ENCODE measurements at places on chromosomes 2 and 18.

- DNase-seq: no peak
These were observed 8.0 kb downstream of the ME2 start for GRCh38 chr18:50886929-50887328.

GRCh38 chr18:75827751-75828287 lies 400.3 kb upstream of the SMIM21 start:
- DNase-seq: no peak

DNA sequence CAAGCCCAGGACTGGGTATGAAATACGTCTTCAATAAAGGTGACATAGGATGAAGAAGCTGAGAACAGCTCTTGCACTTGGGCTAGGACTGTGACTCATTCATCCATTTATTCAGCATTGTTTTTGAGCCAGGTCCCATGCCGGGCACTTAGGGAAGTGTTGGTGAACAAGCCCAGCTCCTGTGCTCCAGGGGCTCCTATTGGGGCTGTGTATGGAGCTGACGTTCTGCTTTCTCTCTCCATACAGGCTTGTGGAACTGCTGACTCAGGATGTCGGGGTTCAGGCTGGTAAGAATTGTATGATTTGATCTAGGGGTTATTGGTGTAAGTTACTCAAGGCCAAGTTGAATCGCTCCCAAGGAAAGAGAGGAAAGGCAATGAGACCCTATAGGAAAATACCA lies 24.0 kb downstream of the MYO7B start:
- no peak for DNase-seq

DNA sequence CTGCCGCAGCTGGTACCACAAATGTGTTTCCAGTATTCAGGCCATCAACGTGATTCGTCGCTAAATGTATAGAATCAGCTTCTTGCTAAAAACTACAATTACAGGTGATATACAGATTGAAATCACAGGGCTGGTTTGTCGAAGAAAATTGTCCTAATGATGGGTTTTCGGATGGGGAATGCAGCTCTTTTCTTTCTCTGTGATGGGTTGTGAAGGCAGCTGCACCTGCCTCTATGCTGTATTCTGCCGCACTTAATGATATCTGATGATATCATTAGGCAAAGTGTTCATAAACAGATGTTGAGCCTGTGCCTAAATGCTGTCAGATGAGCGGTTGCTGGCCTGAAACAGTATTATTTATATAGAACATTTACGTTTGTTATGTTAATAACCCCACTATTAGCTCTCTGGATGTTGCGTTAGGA lies 218.1 kb downstream of the ARHGAP15 start:
- no peak for DNase-seq

GRCh38 chr2:78910376-78910775 lies 115.1 kb upstream of the REG3G start:
- DNase-seq: no peak

DNA sequence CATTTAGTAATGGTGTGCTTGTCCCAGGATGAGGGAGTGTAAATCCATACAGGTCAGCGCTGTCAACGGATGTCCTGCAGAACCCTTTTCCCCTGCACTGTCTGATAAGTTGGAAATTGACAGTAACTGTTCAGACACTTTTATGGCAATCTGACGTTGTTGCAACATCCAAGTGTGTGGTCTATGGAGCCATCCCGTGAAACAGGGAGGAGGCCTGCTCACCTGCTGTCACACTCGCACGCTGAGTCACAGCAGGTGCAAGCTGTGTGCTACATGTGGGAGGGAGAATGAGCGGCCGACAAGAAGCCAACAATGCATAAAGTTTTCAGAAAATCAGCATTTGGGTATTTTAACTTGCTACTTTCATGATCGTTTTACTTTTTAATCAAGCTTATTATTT lies 43.7 kb upstream of the RMDN2 start:
- no peak for DNase-seq

GRCh38 chr18:23377669-23378301 lies 75.3 kb upstream of the RIOK3 start:
- no peak for DNase-seq

DNA sequence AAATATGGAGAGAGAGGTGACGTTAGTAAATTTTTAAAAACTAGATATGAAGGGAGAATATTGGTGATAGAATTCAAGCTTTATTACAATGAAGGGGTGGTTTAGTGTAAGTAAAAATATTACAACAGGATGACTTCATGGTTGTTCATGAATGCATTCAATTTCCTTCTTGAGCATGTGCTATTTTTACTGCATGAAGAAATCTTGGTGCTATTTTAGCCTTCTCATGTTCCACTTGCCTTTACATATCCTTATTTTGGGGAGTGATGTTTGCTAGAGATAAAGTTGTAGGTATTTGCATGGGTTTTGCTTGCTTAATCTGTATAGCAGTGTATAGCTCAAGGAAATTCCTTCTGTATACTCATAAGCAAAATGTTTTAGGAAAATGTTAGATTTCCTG lies 195.0 kb upstream of the MMADHC start:
- no peak for DNase-seq

- DNase-seq: no peak
These were observed 76.9 kb downstream of the MYO1B start for GRCh38 chr2:191321861-191322662.

- DNase-seq: no peak
These were observed 471.9 kb upstream of the HS6ST1 start for GRCh38 chr2:128790541-128791001.

DNA sequence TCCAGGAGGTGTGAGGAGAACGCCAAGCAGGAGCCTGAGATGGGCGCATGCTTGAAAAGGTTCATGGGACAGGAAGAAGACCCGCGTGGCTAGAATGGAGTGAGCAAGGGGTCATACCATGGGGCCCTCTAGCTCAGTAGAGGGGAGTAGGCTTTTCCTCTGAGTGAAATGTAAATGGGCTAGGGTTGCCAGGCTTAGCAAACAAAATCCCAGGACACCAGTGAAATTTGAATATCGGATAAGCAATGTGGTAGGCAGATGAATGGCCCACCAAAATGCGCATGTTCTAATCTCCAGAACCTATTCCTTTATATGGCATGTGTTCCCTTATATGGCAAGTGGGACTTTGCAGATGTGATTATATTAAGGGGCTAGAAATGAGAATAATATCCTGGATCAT lies 174.1 kb upstream of the CCDC68 start:
- DNase-seq: no peak

- DNase-seq: no peak
These were observed 172.8 kb upstream of the SESTD1 start for GRCh38 chr2:179437430-179437829.

DNA sequence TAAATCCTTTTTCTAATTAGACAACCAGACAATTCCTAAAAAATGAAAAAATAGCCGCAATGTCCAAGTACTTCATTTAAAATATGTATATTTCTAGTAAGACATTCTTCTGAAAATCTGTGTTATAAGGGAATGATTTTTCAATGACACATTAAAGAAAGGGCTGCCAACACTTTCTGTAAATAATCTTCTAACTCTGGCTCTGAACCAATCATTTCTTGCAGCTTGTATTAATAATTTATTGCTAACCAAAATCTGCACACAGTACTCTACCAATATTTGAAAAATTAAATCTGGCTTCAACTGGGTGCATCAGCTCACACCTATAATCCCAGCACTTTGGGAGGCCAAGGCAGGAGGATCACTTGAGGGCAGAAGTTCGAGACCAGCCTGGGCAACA lies 8.3 kb downstream of the NFU1 start:
- DNase-seq: no peak

DNA sequence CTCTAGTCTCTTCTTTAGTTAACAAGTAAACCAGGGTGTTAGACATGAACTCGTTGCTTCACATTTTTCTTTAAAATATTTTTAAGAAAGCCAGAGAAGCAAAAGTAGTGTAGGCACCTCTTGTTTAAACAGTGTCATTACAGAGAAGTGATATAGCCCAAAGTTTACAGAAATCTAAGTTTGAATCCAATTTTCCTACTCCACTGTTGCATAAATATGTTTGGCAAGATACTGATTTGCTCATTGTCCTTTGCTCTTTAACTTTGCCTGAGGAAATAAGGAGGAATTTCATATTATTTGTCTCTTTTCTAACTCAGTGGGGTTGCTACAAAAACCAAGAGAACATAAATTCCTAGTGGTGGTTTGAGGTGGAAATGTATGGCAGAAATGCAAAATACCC lies 81.1 kb downstream of the PAX3 start:
- DNase-seq: no peak

DNA sequence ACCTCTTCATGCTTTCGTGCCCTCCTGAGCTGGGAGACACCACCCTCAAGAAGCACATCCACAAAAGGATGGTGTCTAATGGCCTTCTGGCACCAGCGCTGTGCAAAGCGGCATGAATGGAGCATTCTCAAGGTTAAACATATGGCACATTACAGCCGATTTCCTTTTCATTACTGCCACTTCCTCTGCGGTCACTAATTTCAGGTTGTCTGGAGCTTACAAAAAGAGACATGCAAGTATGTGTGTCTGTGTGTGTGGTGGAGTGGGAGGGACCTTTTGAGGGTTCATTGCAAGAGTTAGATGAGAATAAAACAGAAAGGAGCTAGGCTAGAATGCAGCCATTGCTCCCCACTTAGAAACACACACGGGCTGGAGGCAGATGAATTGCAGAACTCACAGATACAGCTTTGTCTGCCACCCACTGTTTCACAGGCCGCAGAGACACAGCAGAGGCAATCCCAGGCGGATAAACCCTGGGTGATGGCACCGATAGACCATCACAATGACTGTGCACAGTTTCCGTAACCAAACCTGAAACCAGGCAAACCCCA lies 76.0 kb downstream of the TGIF1 start:
- peak; percentile 3 for DNase-seq

DNA sequence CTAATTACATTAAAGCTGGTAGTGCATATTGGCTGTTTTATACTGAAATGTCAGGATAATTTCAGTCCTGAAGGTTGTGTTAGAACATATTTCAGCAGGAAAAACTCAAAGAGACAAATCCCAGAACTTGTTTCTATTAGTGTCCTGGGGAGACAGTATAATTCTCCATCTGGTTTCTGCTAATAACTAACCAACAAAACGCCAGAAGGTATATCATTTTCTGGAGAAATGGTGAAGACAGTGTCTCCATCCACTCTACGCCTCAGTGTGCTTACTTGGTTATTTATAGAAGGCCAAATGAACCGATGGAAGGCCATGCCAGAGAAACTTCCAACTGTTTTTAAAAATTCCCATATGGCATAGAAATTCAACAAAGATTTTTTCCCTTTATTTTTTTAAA lies 41.6 kb downstream of the GCA start:
- no peak for DNase-seq

- DNase-seq: no peak
These were observed 24.5 kb downstream of the SPATS2L start for GRCh38 chr2:200331061-200331400.

DNA sequence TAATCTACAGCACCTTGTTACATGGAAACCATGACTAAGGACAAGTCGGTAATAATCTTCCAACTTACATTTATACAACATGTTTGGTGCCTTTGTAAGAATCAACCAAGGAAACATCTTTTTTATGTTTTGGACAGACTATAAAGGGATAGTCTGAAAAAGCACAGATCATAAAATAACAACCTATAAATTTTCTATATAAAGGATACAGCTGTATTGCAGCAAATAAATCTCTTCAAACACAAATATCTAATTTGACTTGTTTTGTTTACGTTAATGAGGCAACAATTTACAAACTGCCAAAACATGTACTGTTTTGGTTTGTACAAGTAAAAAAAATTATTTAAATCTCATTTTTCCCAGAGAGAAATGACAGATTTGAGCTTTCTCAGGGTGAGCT lies 92.5 kb downstream of the SRBD1 start:
- no peak for DNase-seq

GRCh38 chr2:71457123-71457915 lies 4.0 kb downstream of the DYSF start:
- DNase-seq: no peak

GRCh38 chr2:144683966-144684365 lies 164.0 kb upstream of the ZEB2 start:
- DNase-seq: no peak

GRCh38 chr2:234420408-234420807 lies 76.5 kb downstream of the ARL4C start:
- DNase-seq: no peak

GRCh38 chr2:112821682-112822081 lies 14.9 kb downstream of the IL1B start:
- DNase-seq: no peak

DNA sequence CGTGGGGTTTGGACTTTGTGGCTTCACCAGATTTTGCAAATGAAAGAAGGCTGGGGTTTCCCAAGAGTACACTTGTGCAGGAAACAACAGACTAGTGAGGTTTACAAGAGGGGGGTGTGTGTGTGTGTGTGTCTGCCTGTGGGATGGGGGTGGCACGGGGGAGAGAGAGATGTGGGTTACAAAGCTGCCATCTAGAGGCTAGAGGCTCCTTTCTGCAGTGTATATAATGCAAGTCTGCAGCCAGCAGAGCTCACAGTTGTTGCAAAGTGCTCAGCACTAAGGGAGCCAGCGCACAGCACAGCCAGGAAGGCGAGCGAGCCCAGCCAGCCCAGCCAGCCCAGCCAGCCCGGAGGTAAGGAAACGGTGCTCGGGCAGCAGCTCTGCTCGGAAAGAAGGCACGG lies at the start of gene ACKR3:
Gene ACKR3 (plus strand): TSS at position 253 of the 401 bp plus-strand sequence. CDS start 10,641 bp downstream, outside the sequence.
- DNase-seq: peak; percentile 60

DNA sequence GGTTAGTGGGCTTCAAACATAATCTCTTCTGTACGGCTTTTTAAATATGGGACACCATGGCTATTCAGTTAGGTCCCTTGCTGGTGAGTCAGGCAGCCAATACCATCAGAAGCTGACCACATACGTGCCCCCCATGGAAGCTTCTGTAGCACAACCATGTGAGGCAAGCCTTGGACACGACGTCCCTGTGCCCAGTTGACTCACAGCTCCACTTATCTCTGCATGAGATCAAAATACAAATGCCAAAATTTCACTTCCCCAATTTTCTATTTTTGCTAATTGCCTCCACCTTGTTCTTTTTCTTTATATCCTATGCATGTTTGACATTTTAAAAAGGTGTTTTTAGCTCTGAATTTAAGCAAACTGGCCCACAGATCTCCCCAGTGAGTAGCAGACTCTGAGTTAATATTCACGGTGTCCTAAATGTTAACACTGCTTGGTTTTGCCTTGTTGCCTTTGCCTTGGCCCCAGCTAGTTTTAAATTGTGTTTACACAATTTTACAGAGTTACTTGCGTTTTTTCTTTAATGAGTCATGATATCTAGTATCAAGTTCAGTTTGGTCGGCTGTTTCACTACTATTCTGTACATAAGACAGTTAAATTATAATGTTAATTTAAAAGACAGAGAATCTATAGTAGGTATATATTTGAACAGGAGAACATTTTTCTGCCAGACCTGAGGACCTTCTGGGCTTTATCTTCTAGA lies 77.5 kb downstream of the CDCA7 start:
- DNase-seq: no peak

DNA sequence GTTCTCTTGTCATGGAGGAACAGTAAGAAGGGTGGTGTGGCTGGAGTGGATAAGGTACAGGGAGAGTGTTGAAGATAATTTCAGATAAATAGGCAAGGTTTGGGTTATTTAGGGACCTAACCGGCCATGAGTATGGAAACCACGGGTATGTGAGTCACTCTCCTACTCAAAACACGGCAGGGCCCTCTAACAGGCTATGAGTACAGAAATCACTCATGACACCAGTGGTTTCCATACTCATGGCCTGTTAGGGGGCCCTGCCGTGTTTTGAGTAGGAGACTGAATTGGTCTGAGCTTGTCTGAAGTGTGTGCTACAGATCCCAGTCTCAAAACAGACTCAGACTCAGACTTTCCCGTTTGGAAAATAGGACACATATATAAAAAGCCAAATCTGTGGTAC lies 428.4 kb upstream of the HNMT start:
- no peak for DNase-seq

GRCh38 chr2:40225670-40226210 lies 226.2 kb downstream of the SLC8A1 start:
- DNase-seq: no peak
